Tongue (tissue), 3 donors: ENCODE measurements at places on chromosomes 13 and 19. TPM values are rescaled to one million over a fixed set of nuclear protein-coding genes. Genes with fewer than 3 reads are reported as not detected.
A peak's percentile ranks its signal among the peaks of the same experiment; 100 is the strongest.

GRCh38 chr19:18746401-18747325, 44.4 kb downstream of the COMP start:
- DNase-seq = peak; percentile 71

DNA sequence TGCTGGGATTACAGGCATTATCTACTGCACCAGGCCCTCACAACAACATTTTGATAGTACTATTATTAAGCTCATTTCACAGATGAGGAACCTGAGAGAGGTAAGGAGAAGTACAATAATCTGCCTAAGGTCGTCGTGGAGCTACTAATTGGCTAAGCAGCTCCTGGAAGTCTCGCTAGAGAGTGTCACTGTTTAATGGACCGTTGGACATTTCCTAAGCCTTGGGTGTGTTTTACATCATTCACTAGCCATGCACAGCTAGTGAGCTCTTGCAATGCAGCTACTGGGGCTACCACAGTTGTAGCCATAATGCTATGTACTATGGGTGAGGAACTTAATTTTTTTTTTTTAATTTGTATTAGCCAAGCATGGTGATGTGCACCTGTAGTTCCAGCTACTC, 34.0 kb upstream of the OR1M1 start:
- no peak for DNase-seq

DNA sequence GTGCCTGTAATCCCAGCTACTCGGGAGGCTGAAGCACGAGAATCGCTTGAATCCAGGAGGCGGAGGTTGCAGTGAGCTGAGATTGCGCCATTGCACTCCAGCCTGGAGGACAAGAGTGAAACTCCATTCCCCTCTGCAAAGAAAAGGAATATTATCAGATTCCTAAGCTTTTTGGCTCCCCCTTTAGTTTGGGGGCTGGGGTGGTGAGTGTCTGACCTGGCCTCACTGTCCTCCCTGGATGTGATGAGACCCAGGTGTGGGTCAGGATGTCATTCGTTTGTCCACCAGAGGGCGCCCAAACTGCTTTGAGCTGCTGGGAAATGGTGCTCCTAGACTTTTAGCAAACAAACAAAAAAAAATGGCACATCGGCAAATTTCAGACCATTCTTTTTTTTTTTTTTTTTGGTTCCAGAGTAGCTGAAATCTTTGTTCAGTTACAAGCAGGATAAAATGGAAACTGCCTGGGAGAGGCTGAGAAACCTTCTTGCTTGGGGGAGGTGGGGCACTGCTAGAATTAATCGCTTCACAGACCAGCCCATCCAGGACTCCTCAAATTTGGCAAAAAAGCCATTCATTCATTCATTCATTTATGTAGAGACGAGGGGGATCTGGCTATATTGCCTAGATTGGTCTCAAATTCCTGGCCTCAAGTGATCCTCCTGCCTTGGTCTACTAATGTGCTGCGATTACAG, 29.4 kb downstream of the SPC24 start:
- DNase-seq = peak; percentile 90

The AMH gene
- 1.4 TPM for total RNA-seq
